ENCODE measurements at places on chromosomes 4 and X.

GRCh38 chr4:183181081-183181480 lies 82.0 kb downstream of the WWC2 start:
- no peak for DNase-seq

GRCh38 chr4:56806666-56807065 lies 14.8 kb downstream of the SPINK2 start:
- DNase-seq = no peak

DNA sequence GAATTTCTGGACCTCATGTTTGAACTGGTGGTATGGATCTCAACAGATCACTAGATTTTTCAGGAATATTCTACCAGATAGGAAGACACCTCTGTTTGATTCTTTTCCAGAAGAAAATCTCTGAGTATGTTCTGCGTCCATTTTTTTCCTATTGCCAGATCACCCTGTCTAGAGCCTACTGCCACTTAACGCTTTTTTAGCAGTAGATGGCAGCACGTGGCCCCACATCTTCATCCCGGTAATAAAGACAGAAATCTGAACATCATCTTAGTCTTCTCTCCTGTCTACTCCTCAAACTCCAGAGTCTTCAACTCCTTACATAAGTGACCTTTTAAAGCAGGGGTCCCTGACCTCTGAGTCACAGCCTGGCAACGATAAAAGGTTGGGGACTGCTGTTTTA lies 184.7 kb downstream of the TMA16 start:
- no peak for DNase-seq

DNA sequence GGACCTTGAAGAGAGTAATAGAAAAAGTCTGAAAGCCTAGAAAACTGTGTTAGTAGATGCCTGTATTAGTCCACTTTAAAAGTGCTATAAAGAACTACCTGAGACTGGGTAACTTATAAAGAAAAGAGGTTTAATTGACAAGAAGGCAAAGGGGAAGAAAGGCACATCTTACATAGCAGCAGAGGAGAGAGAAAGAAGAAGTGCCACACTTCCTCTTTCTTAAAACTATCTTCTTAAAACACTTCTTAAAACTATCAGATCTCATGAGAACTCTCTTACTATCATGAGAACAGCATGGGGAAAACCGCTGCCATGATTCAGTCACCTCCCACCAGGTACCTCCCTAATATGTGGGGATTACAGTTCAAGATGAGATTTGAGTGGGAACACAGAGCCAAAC lies 18.8 kb upstream of the COL25A1 start:
- no peak for DNase-seq

GRCh38 chr4:57444671-57445070 lies 334.5 kb upstream of the IGFBP7 start:
- DNase-seq = no peak

DNA sequence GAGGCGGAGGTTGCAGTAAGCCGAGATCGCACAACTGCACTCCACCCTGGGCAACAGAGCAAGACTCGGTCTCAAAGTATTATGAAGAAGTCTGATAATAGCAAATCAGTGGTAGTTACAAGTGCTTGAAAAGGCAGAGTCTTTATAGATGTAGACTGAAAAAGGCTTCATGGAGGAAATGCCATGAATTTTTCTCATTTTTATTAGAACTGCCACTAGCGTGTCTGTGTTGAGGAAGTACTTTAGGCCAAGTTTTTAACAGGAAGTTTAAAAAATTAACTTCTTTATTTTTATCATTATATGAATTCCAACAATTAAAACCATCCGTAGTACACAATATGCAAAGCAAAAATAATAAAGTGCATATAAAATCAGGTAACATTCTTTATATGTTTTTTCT lies 32.8 kb upstream of the IL13RA1 start:
- no peak for DNase-seq

- DNase-seq = no peak
Observed at GRCh38 chr4:153095448-153096204, 108.6 kb upstream of the TRIM2 start.
